ENCODE measurements at places on chromosomes 13 and 19.

DNA sequence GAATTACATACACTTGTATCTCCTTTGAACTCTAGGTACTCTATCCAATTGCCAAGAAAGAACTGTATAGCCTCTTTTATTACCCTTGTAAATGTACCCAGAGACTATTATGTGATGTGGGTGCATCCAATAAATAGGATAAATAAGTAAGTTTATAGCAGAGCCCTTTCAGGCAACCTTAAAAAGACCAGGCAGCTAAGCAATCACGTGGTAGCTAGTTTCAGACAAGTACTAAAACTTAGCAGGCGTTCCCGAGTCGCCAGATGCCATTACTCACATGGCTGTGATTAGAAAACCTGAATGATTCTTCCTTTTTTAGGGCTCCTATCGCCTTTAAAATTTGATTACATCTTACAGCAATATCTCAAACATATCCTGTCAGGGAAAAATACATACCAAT is 1303.0 kb downstream of the EFNB2 start:
- DNase-seq = no peak

DNA sequence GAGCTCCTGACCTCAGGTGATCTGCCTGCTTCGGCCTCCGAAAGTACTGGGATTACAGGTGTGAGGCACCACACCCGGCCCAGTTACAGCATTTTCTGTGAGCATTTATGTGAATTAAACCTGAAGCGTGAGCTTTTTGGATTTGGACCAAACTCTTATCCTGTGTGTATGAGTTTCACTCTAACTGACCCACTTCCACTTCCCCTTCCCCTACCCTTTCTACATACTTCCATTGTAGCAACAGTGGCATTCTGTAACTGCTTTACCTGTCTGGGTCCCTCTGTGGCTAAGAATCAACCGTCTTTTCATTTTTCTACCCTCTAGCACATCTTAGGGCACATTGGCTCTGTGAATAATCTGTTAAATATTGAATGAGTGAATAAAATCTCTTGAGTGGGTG is 16.2 kb downstream of the FRY start:
- no peak for DNase-seq

DNA sequence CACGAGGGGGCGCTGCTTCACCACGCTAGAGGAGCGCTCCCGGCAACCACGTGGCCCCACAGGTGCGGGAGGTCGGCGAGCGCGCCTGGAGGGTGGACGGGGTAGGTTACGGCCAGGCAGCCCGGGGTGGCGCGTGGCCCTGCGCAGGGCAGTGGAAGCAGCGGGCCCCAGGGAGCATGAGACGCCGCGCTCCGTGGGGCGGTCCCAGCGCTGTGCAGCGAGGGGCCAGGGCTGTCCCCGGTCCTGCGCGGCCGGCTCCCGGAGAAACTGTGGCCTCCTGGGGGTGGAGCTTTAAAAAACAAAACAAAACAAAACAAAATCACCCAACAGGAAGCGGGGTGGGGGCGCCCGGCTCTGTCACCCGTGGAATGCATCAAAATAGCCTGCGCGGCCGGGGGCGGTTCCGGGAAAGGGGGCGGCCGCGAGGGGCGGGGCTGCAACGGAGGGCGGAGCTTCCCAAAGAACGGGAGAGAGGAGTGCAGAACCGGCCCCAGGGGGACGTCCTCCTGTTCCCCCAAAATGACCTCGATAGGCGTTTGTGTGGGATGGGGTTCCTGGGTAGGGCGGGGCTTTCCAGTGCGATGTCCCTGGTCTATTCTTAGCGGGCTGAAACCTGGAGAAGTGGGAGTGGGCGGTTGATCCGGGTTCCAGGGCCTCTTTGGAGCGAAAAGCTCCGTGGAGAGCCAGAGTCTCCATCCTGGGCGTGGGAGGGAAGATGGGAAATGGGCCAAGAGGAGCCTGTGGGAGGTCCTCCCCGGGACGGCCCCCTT is 27.3 kb downstream of the NUMBL start:
- DNase-seq = peak; percentile 79

- DNase-seq = no peak
These were observed 114.5 kb downstream of the KLF5 start for GRCh38 chr13:73173279-73173811.

DNA sequence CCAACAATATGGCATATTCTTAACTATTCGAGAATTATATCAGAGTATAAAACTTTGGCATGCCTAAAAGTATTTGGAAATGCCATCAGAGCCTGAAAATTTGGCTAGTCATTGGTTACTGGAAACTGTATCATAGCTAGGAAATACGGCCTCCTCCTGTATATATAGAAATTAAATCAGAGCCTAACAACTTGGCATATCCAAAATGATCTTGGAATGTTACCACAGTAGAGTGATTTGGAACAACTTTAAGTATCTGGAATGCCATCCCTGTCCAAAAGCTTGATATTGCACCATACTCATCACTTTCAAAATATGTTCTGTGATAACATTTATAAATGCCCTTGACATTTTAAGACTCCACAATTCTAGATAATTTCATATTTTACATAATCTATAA is 335.8 kb downstream of the SLITRK1 start:
- DNase-seq = no peak

GRCh38 chr19:12913011-12913561 is 6.0 kb downstream of the SYCE2 start:
- DNase-seq = peak; percentile 60

DNA sequence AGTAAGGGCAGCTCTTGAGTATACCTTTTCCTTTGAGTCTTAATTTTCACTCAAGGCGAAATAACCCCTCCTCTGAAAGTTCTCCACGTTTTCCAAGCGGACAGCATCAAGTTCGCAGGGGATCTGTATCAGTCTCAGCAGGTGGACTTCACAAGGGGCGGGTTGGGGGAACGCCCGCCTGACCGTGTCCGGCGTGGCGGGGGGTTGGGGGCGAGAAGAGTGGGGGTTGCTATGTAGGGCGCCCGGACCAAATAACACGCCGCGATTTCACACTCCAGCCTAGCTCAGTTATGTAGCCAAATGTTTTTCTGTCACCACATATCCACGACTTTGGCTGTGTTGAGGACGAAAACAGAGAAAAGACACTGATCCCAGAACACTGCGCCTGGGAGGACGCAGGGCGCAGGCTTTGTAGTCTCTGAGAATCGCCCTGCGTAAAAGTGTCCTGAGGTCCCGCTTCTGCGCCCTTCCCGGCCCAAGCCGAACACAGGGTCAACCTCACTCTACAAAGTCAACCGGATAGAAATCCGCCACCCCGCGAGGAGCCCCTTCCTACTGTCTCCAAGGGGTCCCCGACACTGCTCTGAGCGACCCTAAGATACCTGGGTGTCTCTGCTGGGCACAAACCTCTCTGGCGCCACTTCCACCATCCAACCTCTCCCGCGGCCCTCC is 524 bp downstream of the RUBCNL start:
- no peak for DNase-seq

- no peak for DNase-seq
These were observed 9.7 kb downstream of the SMIM24 start for GRCh38 chr19:3470500-3471128.

GRCh38 chr13:111467111-111467890 is 146.9 kb downstream of the TEX29 start:
- no peak for DNase-seq

GRCh38 chr19:49712397-49712859 is 21.5 kb downstream of the CPT1C start:
- DNase-seq = peak; percentile 66

DNA sequence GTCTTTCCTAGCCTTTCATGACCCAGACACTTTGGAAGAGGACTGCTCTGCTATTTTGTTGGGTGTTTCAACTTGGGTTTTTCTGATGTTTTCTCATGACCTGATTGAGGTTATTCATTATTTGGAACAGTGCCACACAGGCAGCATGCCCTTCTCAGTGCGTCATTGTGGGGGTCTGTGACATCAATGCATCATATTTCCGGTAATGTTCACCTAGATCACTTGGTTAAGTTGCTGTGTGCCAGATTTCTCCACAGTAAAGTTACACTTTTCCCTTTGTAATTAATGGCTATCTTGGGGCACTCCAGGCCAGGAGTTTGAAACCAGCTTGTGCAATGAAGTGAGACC is 124.4 kb downstream of the SIPA1L3 start:
- peak; percentile 84 for DNase-seq

- peak; percentile 59 for DNase-seq
These were observed 8.8 kb downstream of the ALOX5AP start for GRCh38 chr13:30744056-30744680.

GRCh38 chr19:14377883-14378328 is 3.3 kb upstream of the ADGRE5 start:
- DNase-seq = no peak

- peak; percentile 58 for DNase-seq
These were observed at the start of gene KDELR1 for GRCh38 chr19:48391100-48392005. KDELR1 (minus strand) TSS chr19:48391551; CDS start chr19:48391358, 193 bp downstream.

DNA sequence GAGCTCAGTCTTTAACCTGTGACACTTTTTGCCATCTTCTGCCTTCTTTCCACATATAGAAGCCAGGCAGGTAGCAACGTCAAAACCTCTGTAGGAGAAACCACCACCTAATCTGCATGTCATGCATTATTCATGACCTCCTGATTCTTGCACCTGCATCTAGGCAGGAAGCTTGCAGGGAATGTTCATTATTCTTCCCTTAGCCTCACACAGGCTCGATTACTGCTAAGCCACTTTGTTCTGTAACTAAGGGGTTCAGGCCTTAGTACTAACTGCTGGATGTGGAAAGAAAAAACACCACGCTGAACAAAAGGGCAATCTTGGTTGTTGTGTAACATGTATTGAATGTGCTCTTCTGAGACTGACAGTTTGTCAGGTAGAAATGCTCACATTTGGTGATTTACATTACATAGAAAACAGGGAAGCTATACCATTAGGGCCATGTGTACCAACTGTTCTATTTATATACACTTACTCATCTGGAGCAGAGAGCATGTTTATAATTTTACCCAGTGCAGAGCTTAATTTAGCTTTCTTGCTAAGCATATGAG is 366.9 kb downstream of the KLF12 start:
- DNase-seq = peak; percentile 17

- DNase-seq = peak; percentile 11
These were observed 1660.4 kb upstream of the MIR17HG start for GRCh38 chr13:89687066-89687465.

DNA sequence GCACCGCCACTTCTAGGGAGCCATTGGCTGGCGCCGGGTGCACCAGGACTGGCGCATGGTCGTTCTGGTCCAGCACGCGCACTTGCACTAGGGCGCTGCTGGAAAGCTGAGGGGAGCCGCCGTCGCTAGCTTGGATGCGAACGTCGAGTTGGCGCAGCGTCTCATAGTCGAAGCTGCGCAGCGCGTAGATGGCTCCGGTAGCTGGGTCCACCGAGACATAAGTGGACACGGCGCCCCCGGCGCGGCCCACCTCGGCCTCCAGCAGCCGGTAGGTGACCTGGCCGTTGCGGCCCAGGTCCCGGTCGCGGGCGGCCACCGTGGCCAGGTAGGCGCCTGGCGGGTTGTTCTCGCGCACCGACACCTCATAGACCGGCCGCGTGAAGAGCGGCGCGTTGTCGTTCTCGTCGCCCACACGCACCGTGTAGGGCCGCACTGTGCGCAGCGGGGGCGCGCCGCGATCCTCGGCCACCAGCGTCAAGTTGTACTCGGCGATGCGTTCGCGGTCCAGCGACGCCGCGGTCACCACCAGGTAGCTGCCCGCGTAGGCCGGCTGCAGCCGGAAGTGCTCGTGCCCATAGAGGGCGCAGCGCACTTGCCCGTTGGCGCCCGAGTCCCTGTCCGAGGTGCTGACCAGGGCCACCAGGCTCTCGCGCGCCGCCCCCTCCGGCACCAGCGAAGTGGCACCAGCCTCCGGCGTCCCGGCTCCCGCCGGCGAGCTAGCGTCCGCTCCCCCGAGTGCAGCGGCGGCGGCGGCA is 1.7 kb downstream of the PCDH8 start:
- peak; percentile 10 for DNase-seq

- peak; percentile 17 for DNase-seq
These were observed 6.5 kb upstream of the TIMM50 start for GRCh38 chr19:39474139-39474620.

DNA sequence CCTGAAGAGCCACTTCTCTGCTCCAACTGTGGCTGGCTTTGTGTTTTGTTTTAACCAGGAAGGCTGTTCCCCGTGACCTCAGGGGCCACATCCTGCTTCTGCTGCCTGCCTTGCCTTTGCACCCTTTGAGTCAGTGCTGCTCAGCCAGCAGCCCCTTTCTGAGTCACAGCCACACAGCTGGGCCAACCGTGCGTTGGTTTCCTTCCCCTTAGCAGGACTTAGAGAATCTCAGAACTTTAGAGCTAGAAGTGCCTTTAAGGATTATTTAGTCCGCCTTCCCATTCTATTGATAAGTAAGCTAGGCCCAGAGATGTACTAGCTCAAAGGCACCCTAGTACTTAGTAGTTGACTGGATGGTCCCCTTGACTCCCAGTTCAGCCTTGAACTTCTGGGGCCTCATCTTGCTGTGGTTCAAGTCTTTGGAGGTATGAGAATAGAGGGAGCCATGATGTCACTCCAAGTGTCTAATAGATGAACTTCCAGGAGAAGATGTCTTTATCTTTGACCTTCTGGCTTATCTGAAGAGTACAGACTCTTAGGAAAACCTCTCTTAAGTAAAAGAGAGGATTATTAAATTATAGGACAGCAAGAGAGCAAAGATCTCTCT is 8.0 kb downstream of the RGCC start:
- DNase-seq = peak; percentile 90

DNA sequence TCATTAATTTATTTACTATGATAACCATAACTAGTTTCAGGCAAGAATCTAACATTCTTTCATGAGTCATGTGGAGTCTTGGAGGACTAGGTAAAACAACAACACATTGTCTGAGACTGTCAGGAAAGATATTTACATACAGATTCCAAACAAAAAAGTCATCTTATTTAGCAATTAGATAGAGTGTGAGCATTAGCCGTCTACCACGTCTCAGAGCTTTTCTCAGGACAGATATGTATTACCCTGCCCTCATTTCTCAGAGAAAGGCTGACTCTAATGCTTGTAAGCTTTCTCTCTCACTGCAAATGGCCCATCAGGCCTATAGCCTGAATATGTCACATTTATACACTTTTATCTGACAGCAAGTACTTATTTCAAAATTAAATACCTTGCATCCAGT is 312.1 kb upstream of the PCDH20 start:
- DNase-seq = peak; percentile 1

GRCh38 chr19:56476651-56477428 is at the start of gene ZNF667:
ZNF667 (minus strand) TSS chr19:56477345; CDS start chr19:56462370, 14,975 bp downstream.
- peak; percentile 42 for DNase-seq

GRCh38 chr19:45730368-45731288 is at the start of gene FBXO46:
FBXO46 (minus strand) TSS chr19:45730896; CDS start chr19:45713495, 17,401 bp downstream.
- DNase-seq = peak; percentile 99

DNA sequence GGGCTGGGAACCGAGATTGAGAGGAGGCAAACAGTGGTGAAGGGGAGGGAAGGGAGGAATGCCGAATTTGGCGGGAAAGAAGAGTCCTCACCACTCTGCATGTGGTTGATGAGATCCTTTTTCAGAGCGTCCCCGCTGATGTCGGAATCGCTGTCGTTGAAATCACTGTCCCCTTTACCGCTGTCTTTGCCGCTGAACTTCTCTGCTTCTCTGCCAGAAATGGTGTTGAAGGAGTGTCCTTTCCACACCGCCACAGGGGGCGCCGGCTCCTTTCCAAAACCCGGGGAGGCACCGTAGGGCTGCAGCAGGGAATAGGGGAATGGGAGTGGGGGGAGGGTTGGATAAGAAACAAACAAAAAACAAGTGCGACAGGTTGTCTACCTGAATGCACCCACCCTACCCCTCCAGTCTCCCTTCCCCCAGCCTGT is 3.1 kb downstream of the PCDH8 start:
- no peak for DNase-seq

- peak; percentile 81 for DNase-seq
These were observed 313.4 kb upstream of the DACH1 start for GRCh38 chr13:72180253-72180952.

GRCh38 chr13:22080832-22081231 is 410.0 kb downstream of the FGF9 start:
- DNase-seq = no peak

Data from iris pigment epithelial cell (primary cell).